Activated CD4-positive, alpha-beta T cell treated with anti-CD3 and anti-CD28 coated beads, Interleukin-2, amount 50 U/mL, for 4 hours (primary cell): ENCODE measurements at places on chromosomes 1 and 21.

DNA sequence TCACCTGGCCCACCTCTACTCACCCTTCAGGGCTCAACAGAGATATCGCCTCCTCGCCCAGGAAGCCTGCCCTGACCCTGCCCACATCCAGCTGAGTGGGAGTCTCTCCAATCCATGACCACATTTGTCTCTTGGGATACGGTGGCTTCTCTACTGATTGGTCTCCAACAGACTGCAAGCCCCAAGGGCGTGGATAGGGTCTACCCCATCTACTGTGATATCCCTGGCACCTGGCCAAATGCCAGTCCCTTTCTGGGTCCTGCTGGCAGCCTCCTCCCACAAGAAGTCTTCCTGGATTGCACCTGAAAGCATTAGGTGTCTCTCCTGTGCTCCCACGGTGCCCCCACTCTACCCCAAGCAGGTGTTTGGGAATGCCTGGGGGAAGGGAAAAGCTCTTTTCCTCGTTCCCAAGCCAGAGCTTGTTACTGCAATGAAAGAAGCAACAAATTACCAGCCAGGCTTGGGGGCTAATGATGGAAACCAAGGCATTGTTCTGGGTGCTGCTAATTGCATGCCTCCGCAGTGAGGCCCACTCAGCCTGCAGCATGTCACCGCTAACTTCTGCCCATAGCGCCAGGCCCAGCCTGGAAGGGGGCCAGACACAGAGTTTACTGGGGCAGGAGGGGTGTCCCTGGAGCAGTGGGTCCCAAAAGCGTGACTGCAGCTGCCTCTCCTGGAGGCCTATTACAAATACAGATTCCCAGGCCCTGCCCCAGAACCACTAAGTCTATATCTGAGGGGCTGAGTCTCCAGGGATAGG, 90.7 kb upstream of the IFFO2 start:
- DNase-seq: no peak

- no peak for DNase-seq
These were observed 21.6 kb upstream of the PCP4 start for GRCh38 chr21:39845571-39846130.

- DNase-seq: no peak
These were observed 277.4 kb downstream of the ZNF648 start for GRCh38 chr1:181784039-181784683.

- DNase-seq: no peak
These were observed 435.4 kb downstream of the PTPRU start for GRCh38 chr1:29671446-29672356.
